Karpas-422 (cell line): ENCODE measurements at places on chromosomes 16 and 17. TPM values are rescaled to one million over a fixed set of nuclear protein-coding genes. Genes with fewer than 3 reads are reported as not detected.

Gene ATF7IP2
- 31.0 and 57.3 TPM in 2 replicates for total RNA-seq

Gene DBF4B
- total RNA-seq, result 11.6 and 16.2 TPM in 2 replicates

Gene ITGB4
- total RNA-seq, result 0.11 and 0.19 TPM in 2 replicates

Gene SLC38A7
- total RNA-seq, result 6.4 and 6.7 TPM in 2 replicates

Gene CA5A
- total RNA-seq, result not detected in 2 replicates

Gene TMEM92
- not detected in 2 replicates for total RNA-seq

Gene DOC2B
- not detected in 2 replicates for total RNA-seq

Gene RNF157
- not detected in 2 replicates for total RNA-seq

Gene GPS2
- total RNA-seq, result 36.9 and 63.1 TPM in 2 replicates

Gene RAPGEFL1
- total RNA-seq, result 5.6 and 8.9 TPM in 2 replicates

Gene ADAMTS18
- total RNA-seq, result not detected in 2 replicates

Gene FOXN1
- total RNA-seq, result not detected in 2 replicates

Gene ZNF174
- 17.7 and 22.4 TPM in 2 replicates for total RNA-seq

Gene VTN
- 4.2 TPM in 1 of 2 replicates, not detected in the other for total RNA-seq

Gene RAB26
- total RNA-seq, result 12.8 and 15.0 TPM in 2 replicates

Gene PIK3R6
- total RNA-seq, result not detected in 2 replicates

Gene NPIPA1
- 44.0 and 74.1 TPM in 2 replicates for total RNA-seq

Gene AANAT
- total RNA-seq, result not detected in 2 replicates

Gene KRT20
- total RNA-seq, result not detected in 2 replicates

Gene KRTAP4-6
- not detected in 2 replicates for total RNA-seq

Gene RSKR
- total RNA-seq, result 25.5 and 33.5 TPM in 2 replicates

Gene SOCS7
- 26.5 and 33.8 TPM in 2 replicates for total RNA-seq
